ENCODE measurements at places on chromosomes 13 and 19.

DNA sequence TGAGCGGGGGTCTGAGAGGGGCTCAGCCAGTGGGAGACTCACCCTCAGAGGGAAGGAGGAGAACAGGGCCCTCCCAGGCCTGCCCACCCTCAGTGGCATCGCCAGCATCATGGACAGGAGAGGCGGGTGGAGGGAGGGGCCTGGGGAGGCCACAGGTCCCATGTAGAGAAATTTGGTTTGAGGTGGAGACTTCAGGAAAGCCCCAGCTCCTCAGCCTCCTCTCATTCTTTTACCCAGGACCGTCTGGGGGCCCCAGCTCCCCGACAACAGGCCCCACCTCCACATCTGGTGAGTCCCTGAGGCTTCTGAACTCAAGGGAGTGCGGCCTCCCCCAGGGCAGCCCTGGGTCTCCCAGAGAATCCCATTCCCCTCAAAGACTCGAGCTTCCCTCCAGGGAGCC, 3.1 kb downstream of the LILRB1 start:
- DNase-seq, result no peak

GRCh38 chr19:32599736-32600157, 18.8 kb downstream of the PDCD5 start:
- DNase-seq, result peak; percentile 62

GRCh38 chr13:100987948-100988347, 313.4 kb upstream of the TMTC4 start:
- no peak for DNase-seq

GRCh38 chr19:44003461-44004009, 778 bp downstream of the ZNF230 start:
- peak; percentile 13 for DNase-seq

- no peak for DNase-seq
Measured at GRCh38 chr13:77740097-77740735, 42.7 kb downstream of the SLAIN1 start.

- DNase-seq, result no peak
Measured at GRCh38 chr13:110536006-110536693, 25.4 kb downstream of the RAB20 start.

- DNase-seq, result peak; percentile 46
Measured at GRCh38 chr13:34076943-34077703, 259.2 kb downstream of the RFC3 start.

DNA sequence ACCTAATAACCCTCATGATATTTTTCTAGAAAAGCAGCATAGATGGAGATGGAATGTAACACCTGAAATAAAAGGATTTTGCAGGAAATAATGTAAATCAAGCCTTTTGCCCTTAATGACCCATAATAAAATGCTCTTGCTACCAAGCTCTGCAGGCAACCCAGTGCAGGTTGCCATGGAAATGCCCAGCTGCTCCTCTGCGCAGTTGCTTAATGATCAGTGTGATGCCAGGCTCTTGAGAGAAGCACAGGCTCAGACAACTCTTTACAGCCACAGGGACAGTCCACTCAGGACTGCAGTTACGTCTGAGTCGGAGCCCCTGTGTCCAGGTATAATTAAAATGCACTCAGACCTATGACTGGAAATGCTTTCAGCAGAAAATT, 165.5 kb downstream of the LACC1 start:
- no peak for DNase-seq

DNA sequence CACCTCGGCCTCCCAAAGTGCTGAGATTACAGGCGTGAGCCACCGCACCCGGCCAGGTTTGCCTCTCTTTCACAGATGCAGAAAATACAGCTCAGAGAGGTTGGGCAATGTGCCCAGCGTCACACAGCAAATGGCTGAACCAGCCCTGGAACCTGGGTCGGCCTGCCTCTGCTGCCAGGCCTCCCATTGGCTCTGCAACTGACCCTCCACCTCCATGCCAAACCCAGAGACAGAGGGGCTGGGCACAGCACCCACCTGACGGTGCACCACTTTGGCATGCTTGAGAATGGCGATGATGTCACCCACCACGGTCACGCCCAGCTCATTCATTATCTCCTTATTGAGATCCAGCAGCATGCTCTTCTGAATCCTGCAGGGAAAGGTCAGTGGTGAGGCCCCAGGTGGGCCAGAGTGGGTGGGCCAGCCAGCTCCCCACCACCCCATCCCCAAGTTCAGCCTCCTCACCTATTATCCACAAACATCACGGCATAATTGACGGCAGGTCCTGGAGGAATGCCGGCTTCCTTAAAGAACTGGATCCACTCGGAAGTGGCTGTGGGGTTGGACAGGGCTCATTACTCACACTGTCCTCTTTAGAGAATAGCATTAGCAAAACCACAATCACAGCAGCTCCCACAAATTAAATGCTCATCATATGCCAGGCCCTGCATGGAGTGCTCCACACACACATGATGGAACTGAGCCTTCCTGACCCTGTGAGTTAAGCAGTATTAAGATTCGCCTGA, 12.2 kb downstream of the C19orf47 start:
- no peak for DNase-seq

GRCh38 chr13:100674572-100674871, at the start of gene TMTC4:
Gene TMTC4 (minus strand): TSS chr13:100674795. CDS start chr13:100670362, 4,433 bp downstream.
- DNase-seq, result peak; percentile 7

DNA sequence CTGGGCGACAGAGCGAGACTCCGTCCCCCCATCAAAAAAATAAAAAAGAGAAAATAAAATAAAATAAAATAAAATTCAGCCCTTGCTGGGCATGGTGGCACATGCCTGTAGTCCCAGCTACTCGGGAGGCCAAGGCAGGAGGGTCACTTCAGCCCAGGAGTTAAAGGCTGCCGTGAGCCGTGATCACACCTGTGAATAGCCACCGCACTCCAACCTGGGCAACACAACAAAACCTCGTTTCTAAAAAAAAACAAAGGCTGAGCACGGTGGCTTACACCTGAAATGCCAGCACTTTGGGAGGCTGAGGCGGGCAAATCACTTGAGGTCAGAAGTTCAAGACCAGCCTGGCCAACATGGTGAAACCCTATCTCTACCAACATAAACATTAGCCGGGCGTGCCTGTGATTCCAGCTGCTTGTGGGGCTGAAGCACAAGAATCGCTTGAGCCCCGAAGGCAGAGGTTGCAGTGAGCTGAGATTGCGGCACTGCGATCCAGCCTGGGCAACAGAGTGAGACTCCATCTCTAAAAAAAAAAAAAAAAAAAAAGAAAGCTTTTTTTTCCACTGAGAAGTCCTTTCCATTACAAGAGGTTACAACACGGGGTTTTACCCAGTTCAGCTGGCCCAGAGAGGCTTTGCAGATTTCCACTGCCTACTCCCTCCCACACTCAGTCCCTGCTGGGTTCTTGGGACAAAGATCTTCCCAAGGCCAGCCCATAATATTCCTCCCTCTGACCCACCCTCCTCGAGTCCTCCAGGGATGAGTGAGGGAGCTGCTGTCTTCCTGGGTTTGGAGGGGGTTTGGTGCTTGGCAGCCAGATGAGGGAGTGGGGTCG, 6.4 kb downstream of the ANGPTL4 start:
- DNase-seq, result no peak

- DNase-seq, result no peak
Measured at GRCh38 chr13:108495646-108496361, 133.6 kb upstream of the MYO16 start.

DNA sequence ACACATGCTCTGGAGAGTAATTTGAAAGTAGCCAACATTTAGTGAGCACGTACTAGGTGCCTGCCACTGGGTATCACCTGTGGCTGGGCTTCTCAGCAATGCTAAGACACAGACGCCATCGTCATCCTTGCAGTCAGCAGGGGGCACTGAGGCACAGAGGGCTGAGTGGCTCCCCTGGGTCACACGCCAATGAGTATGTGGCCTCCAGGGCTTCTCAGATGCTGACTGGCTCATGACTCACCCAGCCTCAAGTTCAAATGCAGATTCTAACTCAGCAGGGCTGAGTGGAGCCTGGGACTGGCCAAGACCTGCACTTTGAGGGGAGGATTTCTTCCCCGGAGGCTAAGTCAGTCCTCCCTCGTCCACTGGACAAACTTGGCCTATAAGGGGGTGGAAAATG, 115.1 kb upstream of the CACNA1A start:
- DNase-seq, result peak; percentile 85

DNA sequence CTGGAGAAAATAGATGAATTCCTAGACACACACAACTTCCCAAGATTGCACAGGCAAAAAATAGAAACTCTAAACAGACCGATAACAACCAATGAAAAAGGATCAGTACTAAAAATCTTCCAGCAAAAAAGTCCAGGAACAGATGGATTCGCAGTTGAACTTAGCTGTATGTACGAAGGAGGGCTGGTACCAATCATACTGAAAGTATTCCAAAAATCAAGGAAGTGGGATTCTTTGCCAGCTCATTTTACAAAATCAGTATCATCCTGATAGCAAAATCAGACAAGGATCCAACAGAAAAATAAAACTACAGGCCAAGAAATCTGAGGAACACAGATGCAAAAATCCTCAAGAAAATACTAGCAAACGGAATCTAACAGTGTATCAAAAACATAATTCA, 6.5 kb upstream of the LILRB2 start:
- DNase-seq, result no peak

GRCh38 chr13:57326532-57326931, 159.5 kb downstream of the PRR20E start:
- no peak for DNase-seq

DNA sequence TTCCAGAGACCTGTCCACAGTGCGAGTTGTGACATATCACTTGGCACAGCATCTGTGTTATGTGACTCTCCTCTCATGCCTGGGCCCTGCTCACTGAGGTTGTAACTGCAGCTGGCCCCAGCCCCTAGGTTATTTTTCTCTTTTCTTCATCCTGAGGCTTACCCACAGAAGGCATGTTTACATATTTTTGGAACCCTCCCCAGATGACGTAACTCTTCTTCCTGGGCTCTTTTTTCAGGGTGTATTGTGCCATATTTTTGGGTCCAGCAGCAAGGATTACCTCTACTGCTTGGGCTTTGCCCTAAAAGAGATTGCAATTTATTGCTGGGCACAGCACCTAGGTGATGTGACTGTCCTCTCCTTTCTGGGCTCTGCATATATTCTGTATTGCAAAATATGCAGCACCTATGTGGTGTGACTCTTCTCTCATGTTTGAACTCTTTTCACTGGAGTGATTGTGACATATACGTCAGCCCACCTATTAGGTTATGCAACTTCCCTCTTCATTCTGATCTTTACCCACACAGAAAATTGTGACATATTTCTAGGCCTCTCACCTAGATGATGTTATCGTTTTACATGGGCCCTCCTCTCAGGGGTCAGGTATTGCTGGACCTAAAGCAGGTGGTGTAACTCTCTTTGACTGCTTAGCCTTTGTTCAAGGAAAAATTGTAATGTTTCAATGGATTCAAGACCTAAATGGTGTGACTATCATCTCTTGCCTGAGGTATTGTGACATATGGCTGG, 64.5 kb upstream of the ZNF724 start:
- no peak for DNase-seq

GRCh38 chr13:46759846-46760245, 37.1 kb downstream of the ESD start:
- DNase-seq, result no peak

GRCh38 chr13:40315416-40316064, 350.9 kb downstream of the FOXO1 start:
- DNase-seq, result peak; percentile 42

- peak; percentile 32 for DNase-seq
Measured at GRCh38 chr19:55087542-55087901, 11.9 kb downstream of the EPS8L1 start.

- DNase-seq, result no peak
Measured at GRCh38 chr13:26605845-26606244, 48.4 kb downstream of the WASF3 start.

- DNase-seq, result no peak
Measured at GRCh38 chr19:455031-455705, 5.7 kb downstream of the SHC2 start.

DNA sequence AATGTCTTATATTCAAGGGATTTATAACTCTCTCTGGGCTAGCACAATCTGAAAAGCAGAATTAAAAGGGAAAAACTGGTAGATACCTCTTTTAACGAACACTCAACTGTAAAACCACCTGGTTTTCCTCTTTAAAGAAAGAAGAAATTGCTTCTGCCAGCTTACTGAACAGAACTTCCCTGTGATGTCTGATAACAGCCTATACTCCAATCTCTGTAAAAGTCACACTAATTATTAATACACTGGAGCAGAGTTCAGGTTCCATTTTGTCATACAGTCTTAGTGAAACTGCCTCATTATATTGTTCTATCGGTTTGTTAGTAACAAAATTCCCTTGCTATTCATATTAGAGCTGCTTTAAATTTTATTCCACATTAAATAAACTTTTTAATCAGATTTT, 251.0 kb upstream of the STARD13 start:
- DNase-seq, result no peak

DNA sequence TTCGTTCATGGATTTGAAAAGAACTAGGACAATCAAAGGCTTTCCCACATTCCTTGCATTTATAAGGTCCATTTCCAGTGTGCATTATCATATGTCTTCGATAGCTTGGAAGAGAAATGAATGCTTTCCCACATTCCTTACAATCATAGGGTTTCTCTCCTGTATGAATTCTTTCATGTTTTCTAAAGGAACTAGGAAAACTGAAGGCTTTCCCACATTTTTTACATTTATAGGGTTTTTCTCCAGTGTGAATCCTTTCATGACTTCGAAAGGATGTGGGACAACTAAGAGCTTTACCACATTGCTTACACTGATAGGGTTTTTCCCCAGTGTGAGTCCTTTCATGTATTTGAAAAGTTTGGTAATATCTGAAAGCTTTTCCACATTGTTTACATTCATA, 19.8 kb downstream of the ZNF709 start:
- DNase-seq, result no peak

DNA sequence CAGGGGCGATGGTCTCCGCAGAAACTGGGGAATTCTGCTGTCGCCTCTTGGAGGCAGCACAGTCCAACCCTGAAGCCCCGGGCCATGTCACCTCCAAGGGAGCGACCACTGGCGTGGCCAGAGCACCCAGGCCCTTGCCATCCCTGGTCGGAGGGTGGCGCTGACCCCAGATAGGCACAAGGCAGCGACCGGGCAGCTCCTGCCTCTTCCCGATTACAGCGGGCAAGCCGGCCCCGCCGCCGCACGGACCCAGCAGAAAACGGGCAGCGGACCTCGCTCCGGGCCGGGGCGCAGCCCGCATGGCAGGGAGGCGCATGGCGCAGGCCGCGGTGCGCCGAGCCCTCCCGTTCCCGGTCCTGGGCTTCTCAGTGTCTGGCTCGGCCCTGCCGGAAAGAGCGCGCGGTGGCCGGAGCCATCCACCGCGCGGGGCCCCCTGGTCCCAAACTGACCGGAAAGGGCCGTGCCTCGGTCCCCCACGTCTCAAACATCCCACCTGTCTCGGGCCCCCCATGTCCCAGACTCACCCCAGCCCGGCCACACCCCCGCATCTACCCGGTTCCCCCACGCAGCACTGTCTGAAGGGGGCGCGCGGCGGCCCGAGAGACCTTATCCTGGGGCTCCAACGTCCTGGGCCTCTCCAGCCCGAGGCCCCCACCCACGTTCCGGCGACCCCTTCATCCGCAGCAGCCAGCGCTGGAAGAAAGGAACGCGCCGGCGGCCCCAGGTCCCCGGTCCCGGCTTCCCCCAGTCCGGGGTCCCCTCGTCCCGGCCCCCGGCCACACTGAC, 727 bp downstream of the CERS1 start:
- peak; percentile 45 for DNase-seq

GRCh38 chr13:74289861-74290773, 155.9 kb upstream of the KLF12 start:
- peak; percentile 18 for DNase-seq

All from kidney capillary endothelial cell (primary cell).